CD4-positive, alpha-beta T cell treated with Interleukin-15 for 4 hours (primary cell): ENCODE measurements at places on chromosomes 1 and 21.

DNA sequence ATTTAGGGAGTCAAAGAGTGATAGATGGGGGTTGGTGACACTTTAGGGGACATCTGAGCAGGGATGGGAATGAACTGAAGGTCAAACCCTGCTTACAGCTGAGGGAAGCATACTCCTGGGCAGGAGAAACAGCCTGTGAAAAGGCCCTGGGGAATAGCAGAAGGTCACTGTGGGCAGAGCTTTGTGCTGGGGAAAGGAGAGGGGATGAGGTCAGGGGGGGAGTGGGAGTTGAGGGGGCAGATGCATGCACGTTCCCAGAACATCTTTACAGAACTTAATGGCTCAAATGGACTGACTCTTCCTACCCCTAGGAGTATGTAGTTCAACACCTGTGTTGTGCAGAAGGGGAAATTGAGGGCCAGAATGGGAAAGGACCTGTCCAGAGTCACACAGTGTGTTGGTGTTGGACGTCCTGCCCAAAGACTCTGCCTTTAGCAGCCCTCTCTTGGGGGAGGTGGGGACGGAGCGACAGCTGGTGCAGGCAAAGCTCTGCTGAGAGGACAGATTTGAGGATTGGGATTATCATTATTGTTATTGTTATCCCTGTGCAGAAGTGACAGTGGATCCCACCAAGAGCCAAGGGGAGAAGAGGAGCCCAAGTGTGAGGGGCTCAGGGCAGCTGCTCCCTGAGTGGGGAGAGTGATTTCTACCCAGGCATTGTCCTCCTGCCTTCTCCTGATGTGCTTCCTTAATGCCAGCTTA lies 116.5 kb downstream of the PTPRU start:
- DNase-seq, result no peak

- DNase-seq, result no peak
Observed at GRCh38 chr1:151907363-151908139, 1.8 kb downstream of the THEM4 start.

GRCh38 chr1:74590288-74590687 lies 77.9 kb upstream of the LRRC53 start:
- DNase-seq, result no peak

- no peak for DNase-seq
Observed at GRCh38 chr1:23751815-23752200, 8.5 kb downstream of the ELOA start.

DNA sequence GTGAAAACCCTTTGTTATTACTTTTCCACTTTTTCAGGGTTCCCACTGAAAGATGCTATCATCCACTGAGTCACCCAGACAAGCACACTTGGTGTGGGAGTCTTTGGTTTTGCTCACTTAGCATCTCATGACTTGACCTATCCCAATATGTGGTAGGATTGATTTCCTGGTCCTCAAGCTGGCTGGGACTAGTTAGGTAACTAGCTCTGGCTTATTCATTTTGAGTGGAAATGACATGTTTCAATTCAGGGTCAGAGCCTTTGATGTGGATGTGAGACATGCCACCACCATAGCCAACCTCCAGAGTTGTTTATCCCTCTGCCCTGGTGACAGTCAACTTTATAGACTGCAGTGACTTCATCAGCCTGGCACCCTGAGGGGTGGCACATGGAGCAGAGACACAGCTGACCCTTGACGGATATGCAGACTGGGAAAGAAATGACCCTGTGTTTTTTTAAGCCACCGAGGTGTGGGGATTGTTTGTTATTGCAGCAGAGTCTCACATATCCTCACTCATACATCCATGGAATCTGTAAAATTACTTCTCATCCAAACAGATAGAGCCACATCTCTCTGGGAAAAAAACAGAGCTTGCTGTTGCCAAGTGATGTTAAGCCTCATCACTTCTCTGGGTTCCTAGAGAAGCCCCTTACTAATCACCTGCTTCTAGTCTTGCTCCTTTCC lies 699.9 kb downstream of the MATN1 start:
- DNase-seq, result no peak

DNA sequence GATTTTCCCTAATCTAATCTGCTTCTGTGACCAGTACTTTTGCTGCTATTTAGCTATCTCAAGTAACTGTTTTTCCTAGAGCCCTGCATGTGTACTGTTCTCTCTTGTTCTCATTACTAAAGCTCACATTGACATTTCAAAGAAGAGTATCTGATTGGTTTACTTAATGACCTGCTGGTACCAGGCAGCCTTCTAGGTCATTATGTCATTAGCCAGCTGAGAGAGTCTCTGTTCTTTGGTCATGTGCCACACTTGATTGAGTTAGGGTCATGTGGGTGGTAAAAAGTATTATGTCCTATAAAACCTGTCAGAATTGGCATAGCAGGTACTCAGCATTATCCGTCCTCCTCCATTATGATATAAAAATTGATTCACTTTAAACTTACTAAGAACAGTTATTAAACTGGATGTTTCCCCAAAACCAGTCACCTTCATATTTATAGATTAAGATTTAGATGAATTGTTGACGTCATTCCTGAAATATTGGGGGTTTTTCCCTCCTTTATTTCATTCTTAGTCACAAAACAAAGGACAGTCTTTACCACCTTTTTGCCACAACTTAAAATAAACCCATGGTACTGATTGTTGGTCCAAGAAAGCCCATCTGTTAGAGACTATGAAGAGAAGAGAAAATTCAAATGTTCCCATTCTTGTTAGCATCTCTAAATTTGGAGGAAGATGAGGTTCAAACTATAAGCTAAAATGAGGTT lies 22.2 kb downstream of the FNDC5 start:
- DNase-seq, result no peak

DNA sequence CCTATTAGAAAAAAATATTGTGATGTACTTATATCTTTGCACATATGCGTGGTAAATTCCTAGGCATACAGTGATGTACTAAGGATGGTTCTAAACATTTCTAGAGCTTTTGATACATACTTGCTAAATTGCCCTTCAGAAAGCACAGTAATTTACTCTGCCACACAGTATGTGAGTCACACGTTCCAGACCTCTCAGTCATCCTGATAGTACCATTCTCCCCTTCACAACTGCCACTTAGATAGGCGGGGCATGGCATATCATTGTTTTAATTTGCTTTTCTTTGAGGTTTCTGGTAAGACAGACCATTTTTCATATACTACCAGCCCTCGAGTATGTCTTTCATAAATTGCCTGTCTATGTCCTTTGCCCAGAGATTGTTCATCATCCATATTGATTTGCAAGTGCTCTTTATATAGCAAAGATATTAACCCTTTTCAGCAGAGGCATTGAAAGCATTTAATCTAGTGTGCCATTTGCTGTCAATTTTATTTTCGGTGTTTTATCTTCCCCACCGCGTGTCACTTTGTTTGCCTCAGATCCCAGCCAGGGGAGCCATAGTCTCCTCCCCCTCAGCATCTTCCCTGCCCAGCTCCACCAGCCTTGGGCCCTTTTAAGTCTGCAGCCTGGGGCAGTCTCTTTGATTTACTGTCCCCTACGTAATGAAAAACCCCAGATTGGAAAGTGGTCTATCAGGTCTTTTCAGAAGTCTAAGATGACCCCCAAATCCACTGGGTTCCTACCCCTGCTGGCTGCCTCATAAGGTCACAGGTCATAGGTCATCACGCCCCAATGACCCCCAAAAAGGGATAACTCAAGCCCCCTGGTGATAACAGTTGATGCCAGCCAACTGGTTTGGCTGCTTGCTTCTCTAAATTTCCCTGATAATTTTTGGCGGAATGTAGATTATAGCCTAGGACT lies 11.8 kb upstream of the PAX7 start:
- no peak for DNase-seq

DNA sequence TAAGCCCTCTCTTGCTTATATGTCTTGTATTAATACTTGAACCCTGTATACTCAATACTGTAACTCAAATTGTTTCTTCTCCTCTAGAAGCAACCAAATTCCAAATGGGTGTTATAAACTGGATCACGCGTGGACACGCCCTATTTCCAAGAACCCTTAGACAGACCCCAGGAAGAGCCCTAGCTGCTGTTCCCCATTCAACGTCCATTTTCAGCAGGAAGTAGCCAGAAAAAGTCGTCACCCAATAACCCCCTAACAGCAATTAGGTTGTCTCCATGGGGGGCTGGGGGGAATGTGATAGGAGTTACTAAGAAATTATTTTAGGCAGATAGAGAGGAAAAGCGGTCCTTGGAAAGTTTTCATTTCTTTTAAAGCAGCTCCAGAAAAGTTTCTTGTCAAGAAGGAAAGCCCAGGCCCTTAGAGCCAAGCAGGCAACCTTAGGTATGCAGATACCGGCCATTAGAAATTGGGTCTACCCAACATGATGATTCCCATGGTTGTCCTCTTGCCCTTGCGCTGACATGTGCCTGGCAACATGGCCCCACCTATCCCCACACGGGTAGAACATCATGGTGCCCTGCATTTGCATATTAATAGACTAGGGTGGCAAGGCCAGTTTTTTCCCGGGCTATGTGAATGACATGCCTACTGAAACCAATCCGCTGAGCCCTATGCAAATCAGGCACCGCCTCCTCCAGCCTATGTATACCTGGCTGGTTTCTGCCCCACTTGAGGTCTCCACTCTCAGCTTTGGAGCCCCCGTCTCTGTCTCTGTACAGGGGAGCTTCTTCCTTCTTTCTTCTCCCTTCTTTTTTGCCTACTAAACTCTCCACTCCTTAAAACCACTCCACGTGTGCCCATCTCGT lies 4.0 kb upstream of the CD46 start:
- no peak for DNase-seq

DNA sequence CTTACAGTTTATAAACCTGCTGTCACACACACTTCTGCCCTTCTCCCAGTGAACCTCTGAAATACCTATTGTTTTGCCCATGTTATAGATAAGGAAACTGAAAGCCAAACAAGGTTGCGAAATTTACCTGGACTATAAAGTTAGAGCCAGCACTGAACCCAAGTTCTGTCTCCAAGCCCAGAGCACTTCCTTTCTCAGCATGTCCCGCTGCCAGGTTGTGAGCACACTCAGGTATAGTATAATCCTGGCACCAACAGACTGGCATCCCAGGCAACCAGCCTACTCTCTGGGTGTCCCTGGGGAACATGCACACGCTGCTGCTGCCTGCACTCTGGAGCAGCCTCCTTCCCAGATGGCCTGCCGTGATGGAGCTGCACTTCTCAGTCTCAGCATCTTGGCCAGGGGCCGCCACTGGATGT lies 45.1 kb downstream of the PGBD5 start:
- DNase-seq, result no peak

GRCh38 chr1:17207046-17207445 lies 2.1 kb downstream of the PADI1 start:
- DNase-seq, result no peak
